ENCODE measurements at places on chromosomes 16 and 17.

- DNase-seq: no peak
Observed at GRCh38 chr17:67617304-67617899, 100.3 kb upstream of the NOL11 start.

- DNase-seq: no peak
Observed at GRCh38 chr16:73504591-73505575, 457.0 kb upstream of the ZFHX3 start.

DNA sequence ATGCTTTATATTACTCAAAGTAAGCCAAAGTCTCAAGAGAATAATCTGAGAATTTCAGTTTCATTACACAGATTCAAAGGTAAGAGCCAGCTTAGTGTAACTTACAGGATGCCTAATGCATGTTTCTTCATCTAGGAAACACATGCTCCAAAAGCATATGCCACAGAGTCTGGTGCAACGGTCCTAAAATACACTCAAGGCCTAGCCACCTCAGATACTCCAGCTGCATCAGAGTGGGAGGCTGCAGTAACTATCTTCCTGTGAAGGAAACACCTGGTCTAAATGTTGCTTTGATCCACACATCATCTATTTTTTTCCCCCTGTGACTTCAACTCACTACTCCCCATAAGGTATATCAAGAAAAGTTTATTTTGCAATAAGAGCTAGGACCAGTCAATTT lies 51.6 kb upstream of the CORO6 start:
- no peak for DNase-seq

- no peak for DNase-seq
Observed at GRCh38 chr16:525123-525519, 2.4 kb upstream of the CAPN15 start.

- DNase-seq: no peak
Observed at GRCh38 chr16:29992344-29992967, 3.0 kb downstream of the HIRIP3 start.

- DNase-seq: no peak
Observed at GRCh38 chr17:17235212-17236174, 1.5 kb downstream of the FLCN start.

DNA sequence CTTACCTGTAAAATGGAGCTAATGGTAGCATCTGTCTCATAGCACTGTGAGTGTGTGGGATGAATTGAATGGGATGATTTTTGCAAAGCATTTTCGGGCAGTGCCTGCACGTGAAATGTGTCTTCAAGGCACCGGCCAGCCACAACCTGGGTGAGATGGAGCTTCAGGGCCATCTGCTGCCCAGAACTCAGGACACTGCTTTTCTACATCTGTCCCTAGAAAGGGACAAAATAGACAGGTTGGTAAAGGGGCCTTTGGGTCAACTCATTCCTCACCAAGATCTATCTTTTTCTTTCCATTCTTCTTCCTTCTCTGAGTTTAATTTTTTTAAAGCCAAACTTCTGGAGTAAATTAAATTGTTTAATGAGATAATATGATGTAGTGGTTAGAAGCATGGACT lies 106.5 kb downstream of the UTP18 start:
- DNase-seq: no peak

DNA sequence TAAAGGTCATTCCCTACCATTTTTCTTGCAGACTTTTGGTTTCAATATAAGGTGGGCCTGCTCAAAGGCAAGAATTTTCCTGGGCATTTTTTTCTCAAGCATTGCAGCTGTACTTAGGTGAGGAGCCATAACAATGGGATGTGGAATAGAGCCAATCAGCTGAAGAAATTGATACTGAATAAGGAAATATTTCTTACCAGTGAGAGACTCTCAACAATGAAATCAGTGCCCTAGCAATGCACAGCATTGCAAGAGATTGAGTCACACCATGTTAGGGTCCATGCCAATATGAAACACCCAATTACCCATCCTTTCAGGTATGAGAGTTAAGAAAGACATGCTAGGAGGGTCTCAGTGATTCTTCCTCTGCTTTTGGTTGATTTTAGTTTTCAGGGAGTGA lies 237.6 kb downstream of the SOX9 start:
- no peak for DNase-seq

DNA sequence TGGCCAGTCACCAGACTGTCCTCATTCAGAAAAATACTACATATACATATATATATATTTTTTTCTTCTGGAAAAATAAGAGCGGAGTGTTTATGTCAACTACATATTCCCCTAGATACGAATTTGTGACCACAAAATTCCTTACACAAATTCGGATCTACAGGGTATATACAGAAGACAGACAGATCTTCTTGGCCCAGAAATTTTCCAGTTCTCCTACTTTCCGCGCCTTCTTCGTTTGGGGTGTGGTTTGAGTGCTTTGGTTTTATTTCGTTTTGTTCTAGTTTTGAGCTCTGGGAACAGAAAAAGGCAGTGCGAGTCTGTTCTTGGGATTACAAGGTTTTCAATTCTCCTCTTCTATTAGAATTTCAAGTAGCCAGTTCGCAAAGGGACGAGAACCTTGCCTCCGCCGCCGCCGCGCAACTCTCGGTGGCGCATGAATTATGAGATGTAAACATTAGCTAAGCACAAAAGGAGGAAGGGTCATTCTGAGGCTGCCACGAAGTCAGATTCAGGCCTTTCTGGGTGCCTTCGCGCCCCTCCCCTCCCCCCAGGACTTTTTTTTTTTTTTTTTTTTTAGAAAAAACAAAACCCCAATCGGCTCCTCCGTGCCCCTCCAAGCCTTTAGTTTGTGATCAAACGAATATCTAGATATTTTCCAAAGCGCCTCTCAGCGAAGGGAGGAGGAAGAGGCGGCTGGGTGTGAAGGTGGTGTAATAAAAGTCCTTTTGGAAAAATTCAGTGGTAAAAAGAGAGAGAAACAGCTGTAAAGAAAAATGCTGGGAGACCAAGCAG lies 1.8 kb upstream of the HOXB4 start:
- no peak for DNase-seq

- no peak for DNase-seq
Observed at GRCh38 chr17:15403276-15403939, 62.0 kb upstream of the TEKT3 start.

DNA sequence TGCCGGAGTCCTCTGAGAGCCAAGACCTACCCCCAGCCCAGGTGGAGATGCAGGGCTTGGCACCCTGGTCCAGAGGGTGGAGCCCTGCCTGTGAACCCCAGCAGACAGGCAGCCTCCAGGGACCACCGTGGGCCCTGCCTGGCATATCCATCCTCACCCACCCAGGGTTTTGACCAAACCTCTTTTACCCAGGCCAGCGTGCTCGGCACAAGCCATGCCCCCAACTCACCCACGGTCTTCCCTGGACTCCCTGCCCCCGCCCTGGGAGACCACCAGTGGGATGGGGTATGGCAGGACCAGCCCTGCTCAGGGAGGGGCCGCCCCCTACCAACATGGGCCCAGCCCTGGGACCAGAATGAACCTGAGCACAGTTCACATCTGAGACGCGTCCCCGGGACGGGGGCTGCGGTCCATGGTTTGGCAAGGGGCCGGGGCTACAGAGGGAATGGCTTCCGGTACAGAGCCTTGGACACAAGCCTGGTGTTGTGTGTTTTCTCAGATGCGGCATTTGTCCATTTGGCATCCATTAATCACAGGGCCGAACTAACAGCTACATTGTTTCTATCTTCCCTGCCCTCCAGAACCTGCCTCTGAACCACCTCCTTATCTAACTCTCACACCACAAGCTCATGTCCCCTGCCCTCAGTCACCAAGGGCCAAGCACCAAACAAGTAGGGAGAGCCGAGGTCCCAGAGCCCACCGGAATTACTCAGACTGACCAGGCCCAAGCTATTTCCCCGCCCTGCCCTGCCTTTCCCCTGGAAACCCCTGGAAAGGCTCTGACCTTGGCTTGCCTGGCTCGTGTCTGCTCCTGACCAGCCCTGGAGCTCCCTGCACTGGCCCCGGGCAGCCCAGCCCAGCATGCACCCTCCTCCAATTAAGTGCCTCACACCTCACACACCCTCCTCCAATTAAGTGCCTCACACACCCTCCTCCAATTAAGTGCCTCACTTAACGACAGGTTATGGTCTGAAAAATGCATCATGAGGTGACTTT lies 14.1 kb downstream of the HS3ST6 start:
- DNase-seq: no peak

DNA sequence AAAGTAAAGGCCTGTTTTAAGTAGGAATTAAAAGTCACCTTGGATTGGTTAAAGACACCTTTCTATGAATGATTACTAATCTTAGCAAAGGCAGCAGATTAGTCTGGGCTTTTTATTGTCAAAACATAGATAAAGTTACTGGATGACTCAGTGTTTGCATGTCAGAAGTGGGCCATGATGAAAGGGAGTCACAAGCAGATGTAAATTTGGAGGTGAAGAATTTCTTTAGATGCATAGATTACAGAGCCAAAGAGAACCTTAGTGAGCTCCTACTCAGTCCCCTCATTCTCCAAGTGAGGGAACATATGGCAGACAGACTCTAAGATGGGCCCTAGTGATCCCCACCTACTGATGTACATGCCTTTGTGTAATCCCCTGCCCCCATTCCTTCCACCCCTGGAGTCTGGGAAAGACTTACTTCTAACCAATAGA lies 124.5 kb downstream of the HS3ST3A1 start:
- no peak for DNase-seq

DNA sequence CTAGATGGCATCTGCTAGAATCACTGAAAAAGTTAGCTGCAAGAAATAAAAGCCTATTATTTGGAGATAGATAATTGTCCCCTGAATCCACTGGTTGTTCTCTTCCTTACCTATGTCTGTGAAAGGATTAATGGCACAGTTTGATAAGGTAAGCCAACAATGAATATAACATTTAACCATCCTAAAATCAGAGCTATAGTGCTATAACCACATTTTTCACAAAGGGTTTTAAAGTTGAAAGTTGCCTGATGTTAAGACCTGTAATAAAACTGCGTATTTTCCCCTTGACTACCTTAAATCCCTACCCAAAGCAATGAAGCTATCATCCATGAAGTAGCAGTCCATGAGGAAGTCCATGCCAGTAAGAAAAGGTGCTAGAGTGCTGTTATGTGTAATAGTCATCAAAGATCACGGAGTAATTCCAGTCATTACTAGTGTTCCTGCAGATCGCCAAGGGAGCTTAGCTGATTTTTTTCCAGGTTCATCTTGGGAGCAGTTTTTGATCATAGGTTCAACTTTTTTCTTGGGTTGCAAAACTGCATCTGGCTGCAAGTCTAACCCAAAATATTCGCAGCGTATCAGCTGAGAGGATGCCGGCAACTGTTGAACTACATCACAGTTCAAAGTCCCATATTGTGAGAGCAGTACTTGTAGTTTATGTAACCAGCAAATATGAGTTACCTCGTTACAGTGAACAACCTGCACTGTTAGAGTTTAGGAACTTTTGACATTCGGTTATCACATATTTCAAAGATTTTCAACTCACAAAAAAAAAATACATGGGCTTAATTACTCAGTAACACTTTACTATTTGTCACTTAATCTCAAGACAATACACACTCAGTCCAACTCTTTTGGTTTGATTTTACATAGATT lies 18.2 kb upstream of the RSL1D1 start:
- no peak for DNase-seq

DNA sequence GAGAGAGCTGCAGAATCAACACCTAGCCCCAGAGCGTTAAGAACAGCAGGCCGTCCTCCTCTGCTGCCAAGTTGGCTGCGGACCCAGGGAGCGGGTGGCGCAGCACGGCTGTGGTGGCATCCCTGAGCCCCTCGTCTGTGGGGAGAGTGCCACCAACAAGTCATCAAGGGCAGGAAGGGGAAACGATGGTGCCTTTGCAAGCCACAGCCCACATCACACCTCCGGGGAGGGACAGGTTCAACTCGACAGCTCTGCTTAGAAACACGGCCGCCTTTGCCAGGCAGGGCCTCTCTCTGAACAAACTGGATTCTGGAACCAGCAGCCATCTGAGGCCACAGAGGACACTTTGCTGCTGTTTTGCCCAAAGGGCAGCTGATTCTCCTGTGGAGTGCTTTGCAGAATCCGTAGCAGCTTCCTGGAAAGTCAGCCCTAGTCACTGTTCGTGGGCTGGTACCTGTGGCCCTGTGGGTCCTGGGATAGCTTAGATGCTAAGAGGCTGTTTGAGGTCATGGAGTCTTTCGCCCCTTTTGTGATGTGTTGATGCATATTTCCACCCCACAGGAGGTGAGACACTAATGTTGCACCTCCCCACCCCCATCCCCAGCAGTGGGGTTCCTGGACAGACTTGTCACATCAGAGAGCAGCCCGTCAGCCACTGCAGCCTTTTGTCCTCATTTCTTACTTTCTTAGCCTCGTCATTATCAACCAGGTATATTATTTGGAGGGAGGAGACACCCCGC lies 270.6 kb downstream of the CPPED1 start:
- DNase-seq: no peak

DNA sequence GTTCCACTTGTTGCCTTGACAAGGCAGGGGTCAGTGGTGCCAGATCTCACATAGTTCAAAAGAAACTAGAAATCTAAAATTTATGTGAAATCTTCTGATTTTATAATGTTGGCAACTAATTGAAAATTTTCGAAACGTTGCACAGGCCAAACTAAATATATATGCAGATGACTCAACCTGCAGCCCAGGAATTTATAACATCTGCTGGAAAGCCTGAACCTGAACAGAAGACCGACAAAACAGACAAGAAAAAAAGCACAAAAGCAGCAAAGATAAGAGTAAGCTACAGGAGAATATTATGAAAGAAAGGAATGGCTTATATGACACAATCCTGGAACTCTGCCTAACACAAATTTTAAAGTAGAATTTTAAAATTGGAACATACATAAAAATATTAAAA lies 207.6 kb downstream of the CEP112 start:
- no peak for DNase-seq

- no peak for DNase-seq
Observed at GRCh38 chr16:30367349-30368009, 2.8 kb downstream of the TBC1D10B start.

- no peak for DNase-seq
Observed at GRCh38 chr17:75418531-75418930, 13.1 kb upstream of the GRB2 start.

GRCh38 chr16:425740-426114 lies 278 bp downstream of the RAB11FIP3 start:
- no peak for DNase-seq

GRCh38 chr17:62859146-62859545 lies 51.0 kb upstream of the MARCHF10 start:
- no peak for DNase-seq

- DNase-seq: no peak
Observed at GRCh38 chr16:66844342-66845079, at the start of gene CA7. Gene CA7 (plus strand): TSS chr16:66844414. CDS start chr16:66844488, 74 bp downstream.

DNA sequence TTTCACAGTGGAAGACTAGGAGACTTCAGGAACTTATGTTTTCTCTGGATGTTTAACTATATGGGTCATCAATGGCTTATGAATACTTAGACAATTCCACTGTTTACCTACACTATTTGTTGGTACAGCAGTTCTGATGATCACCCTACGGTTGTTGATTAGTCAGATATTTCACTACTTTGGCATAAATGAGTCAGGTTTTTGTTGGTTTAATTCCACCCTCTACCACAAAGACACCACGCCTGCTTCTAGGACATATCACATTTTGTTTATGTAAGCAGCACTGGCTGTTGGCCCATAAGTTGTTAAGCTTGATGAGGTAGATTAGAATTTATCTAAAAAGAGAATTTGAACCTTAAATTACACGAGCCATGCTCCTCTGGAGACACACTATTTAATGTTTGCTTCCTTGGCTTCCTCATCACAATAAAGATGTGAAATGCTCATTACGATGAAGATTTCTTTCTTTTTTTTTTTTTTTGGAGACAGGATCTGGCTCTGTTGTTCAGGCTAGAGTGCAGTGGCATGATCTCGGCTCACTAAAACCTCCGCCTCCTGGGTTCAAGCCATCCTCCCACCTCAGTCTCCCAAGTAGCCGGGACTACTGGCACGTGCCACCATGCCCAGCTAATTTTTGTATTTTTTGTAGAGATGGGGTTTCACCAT lies 4.3 kb downstream of the GDE1 start:
- no peak for DNase-seq
